Effector memory CD4-positive, alpha-beta T cell (primary cell): ENCODE measurements at places on chromosomes 4 and X.

GRCh38 chr4:177573507-177573906 lies 131.3 kb upstream of the AGA start:
- DNase-seq, result no peak

DNA sequence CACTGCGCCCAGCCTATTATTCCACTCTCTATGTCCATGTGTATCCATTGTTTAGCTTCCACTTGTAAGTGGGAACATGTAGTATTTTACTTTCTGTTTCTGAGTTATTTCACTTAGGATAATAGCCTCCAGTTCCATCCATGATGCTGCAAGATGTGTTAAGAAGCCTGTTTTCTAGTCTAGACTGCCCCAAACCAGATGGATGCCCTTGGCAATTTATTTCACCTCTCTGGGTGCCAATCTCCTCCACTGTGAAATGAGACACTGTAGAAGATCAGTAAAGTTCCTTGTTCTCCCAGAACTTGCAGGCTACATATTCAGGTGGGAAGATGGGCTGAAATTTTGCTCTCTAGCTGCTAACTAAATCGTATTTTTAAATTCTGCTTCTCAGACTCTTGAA lies 72.8 kb downstream of the TSPAN5 start:
- no peak for DNase-seq

GRCh38 chr4:102216666-102217065 lies 128.6 kb downstream of the SLC39A8 start:
- no peak for DNase-seq

GRCh38 chrX:41009850-41010846 lies 75.1 kb upstream of the USP9X start:
- peak; percentile 13 for DNase-seq

DNA sequence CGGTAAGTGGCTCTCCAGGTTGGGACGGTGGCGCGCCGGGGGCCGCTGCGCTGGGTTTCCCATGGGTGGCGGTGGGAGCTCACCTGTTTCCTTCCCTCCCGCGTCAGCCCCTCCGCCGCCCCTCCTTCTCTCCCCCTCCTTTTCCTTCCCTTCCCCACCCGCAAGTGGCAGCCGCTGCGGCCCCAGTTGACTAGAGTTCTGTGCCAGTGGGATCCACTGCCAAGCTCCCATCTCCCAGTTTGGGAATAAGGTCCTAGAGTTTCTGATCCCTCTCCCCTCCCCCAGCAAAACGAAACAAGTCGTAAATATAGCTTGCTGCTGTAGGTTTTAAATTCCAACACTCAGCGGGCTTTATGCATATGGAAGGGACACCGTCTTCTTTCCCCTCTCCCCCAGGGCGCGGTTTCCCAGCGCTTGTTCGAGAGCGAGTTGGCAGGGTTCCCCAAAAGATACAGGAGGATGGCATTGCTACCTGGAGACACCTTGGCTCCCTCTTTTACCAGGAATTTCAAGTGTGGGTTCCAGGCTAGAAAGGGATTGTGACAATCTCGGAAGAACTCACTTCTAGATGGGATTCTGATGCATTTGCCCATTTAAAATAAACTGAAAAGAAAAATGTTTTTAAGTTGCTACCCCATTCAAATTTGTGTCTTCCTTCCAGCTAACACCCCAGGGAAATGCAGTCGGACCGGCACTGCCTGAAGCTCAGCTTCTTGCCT lies 1.2 kb downstream of the TLL1 start:
- DNase-seq, result no peak

DNA sequence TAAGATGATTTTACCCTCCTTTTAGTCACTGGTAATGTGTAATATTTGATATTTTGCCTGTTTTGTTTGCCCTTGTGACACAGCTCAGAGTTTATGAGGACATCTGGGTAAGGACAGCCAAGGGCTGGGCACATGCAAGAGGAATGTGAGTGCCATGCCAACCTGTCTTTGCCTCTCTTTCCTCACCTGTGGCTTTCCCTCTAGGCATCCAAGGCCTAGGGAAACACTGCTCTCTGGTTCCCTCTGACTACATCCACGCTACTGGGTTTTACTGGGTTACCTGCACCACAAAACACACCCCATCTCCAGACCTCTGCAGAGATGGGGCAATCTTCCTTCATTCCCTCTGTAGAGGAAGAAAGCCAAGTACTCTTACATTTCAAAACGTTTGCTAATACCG lies 7.7 kb downstream of the HPGDS start:
- DNase-seq, result no peak

- DNase-seq, result no peak
Measured at GRCh38 chr4:77581724-77582123, 23.9 kb upstream of the CXCL13 start.

- DNase-seq, result no peak
Measured at GRCh38 chr4:71206763-71207162, 132.1 kb upstream of the SLC4A4 start.

GRCh38 chr4:173214661-173215060 lies 46.0 kb downstream of the GALNT7 start:
- DNase-seq, result no peak

DNA sequence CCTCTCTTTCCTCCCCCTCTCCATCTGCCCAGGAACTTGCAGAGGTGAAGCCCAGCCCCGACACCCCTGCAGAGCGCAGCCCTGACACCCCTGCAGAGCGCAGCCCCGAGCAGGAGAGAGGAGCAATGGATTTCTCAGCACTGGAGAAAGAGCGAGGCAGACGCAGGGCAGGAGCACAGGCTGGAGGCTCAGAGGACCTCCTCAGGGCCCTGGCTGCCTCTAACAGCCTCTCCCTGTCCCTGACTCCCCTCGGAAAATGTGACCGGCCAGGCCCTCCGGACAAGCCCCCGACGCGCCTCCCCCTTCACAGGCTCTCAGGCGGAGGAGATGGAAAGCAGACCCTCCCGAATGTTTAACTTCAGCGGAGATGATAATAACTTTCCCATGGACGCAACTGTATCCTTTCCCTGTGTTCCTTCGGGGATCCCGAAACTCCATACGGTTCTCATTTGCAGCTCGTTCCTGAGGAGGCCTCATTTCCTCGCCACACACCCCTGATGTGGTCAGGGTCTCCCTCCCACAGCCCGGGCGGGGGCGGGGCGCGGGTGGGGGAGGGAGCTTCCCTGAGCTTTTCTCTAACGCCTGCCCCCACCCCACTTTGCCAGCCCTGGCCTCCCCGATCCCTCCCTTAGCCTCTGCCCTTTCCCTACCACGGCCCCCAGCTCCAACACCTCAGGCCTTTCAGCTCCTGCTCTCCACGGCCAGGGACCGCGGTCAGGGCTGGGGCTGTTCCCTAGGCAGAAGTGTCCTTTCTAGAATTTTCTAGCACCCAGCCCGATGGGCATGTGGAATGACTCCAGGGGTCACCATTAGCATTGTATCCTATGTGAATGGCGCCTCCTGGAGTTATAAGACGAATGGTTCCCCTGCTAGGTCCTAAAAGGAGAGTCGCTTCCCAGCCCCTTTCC lies 201.1 kb upstream of the BCOR start:
- no peak for DNase-seq
